ENCODE measurements at places on chromosomes 7 and 10. TPM values are rescaled to one million over a fixed set of nuclear protein-coding genes. Genes with fewer than 3 reads are reported as not detected.

- no peak for DNase-seq
These were observed 29.5 kb upstream of the HYCC1 start for GRCh38 chr7:23043441-23043840.

GRCh38 chr7:127582361-127582760, 3.0 kb downstream of the GCC1 start:
- DNase-seq, result no peak

Gene PPP1R9A
- 34.2 TPM for polyA plus RNA-seq

DNA sequence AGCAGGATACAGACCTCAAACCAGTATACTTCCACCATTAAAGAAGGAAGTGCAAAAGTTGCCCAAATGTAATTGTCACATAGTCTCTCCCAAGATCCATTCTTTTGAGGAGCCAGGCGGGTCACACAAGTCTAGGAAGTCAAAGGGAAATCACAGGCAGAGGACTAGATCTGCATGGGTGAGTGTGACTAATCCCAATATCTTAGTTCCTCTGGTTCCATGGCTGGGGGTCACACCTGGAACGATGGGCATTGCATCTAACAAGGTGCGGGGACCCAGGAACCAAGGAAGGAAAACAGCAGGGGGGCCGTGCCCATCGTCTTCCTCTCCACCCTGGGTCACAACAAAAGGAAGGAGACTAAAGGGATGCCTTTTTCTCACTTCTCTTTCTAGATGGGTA, 1138.8 kb downstream of the XPNPEP1 start:
- DNase-seq, result no peak

Gene CADPS2
- polyA plus RNA-seq, result 48.4 TPM

DNA sequence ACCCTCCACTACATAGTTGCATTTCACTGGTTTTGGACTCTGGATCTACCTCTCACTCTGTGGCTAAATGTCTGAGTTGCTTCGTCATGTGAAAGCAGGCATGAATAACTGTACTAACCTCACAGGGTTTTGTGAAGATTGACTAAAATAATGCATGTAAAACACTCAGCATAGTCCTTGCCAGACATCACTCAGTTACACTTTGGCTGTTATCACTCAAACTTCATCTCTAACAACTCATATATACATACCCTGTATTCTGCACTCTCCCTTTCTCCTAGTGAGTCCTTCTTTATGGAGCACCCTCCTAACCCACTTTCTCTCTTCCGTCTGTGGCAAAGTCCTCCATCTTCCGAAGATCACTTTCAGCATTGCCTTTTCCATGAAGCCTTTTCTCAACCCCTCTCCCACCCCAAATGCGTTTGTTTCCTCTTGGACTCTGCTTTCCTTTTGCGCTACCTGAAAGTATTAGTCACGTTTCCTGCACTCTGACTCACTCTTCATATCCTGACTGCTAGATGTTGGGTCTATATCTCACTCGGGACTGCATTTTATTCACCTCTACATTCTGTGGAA, 72.6 kb downstream of the OSBPL3 start:
- DNase-seq, result no peak

GRCh38 chr10:7626283-7626682, 40.5 kb downstream of the ITIH5 start:
- no peak for DNase-seq

Gene PIK3AP1
- 4.2 TPM for polyA plus RNA-seq

Gene ST8SIA6
- polyA plus RNA-seq, result 1.5 TPM

Gene LRRN3
- polyA plus RNA-seq, result 3.7 TPM

DNA sequence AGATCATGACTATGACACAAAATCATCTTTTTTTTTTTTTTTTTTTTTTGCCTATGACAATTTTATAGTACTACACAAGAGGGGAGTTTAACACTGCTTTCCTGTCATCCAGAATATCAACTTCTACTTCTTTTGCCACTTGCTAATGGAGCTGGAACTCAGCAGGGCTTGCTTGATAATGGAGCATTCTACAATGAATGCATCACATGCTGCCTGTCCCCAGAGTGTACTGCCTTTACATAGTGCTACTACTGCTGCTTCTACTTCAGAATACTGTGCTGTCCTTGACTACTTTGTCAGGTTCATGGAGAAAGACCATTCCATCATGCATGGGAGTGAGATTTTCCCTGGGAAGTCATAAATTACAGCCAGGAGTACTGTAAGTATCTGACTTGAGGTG, 338.6 kb upstream of the SEMA3A start:
- no peak for DNase-seq

GRCh38 chr10:67790534-67791408, 47.2 kb downstream of the DNAJC12 start:
- DNase-seq, result peak; percentile 24

GRCh38 chr10:4902571-4903011, 60.6 kb upstream of the AKR1C1 start:
- DNase-seq, result no peak

GRCh38 chr7:2706685-2707126, 18.7 kb downstream of the AMZ1 start:
- no peak for DNase-seq

Gene OR2A1
- polyA plus RNA-seq, result 0.51 TPM

Gene RBAK
- polyA plus RNA-seq, result 24.5 TPM

- DNase-seq, result no peak
These were observed 98.2 kb downstream of the TNS3 start for GRCh38 chr7:47483604-47484273.

Gene FAM25C
- polyA plus RNA-seq, result not detected

Gene OR9A2
- polyA plus RNA-seq, result not detected

GRCh38 chr7:45160417-45160881, 2.9 kb downstream of the RAMP3 start:
- no peak for DNase-seq

DNA sequence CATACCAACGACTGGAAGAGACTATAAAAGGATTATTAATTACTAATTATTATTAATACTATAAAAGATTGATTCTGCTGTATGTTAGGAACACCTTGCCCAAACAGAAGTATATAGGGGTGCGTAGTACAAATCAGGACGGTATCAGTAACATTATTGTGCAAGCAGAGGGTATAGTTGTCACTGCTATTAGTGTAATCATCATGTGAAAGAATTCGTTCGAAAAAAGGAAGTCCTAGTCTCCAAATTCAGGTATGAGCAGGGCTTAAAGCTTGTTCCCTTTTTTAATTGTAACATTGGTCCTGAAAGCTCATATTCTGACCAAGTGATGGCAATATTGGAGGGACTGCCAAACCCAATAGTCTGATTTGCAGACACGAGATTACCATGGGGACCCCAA, 81.8 kb downstream of the THSD7A start:
- DNase-seq, result no peak

DNA sequence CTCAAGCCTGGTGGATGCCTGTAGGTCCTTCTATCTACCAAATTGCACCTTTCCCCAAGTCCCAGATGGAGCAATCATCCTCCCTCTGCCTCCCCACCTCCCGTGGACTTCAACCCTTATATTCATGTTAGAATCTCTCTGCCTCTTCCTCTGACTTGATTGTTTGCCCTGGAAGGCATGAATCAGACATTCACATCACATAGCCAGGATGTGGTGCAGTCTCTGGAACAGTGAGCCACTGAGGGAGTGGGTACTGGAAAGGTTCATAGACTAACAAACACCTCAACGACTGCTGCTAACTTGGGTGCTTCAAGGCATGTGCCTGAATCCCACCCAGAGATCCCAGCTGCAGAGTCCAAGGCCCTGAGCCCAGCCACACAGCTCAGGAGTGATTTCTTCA, 494.0 kb downstream of the TNS3 start:
- no peak for DNase-seq

GRCh38 chr7:51160411-51160810, 156.2 kb downstream of the COBL start:
- DNase-seq, result no peak

GRCh38 chr10:113073549-113074189, 123.6 kb downstream of the TCF7L2 start:
- no peak for DNase-seq

Gene C10orf67
- 2.1 TPM for polyA plus RNA-seq

Gene COL26A1
- 35.3 TPM for polyA plus RNA-seq

GRCh38 chr10:70692043-70692603, 19.8 kb downstream of the ADAMTS14 start:
- no peak for DNase-seq

Gene NPTX2
- 2.0 TPM for polyA plus RNA-seq

- no peak for DNase-seq
These were observed 134.7 kb downstream of the PFKFB3 start for GRCh38 chr10:6337382-6337781.

- DNase-seq, result no peak
These were observed 42.8 kb upstream of the MKLN1 start for GRCh38 chr7:131284702-131285419.

Gene SPDYE2
- polyA plus RNA-seq, result 16.6 TPM

- no peak for DNase-seq
These were observed 88.5 kb downstream of the PRLHR start for GRCh38 chr10:118506671-118507590.

GRCh38 chr7:66507764-66508296, 120.9 kb upstream of the KCTD7 start:
- no peak for DNase-seq

Gene SFXN3
- polyA plus RNA-seq, result 31.1 TPM

DNA sequence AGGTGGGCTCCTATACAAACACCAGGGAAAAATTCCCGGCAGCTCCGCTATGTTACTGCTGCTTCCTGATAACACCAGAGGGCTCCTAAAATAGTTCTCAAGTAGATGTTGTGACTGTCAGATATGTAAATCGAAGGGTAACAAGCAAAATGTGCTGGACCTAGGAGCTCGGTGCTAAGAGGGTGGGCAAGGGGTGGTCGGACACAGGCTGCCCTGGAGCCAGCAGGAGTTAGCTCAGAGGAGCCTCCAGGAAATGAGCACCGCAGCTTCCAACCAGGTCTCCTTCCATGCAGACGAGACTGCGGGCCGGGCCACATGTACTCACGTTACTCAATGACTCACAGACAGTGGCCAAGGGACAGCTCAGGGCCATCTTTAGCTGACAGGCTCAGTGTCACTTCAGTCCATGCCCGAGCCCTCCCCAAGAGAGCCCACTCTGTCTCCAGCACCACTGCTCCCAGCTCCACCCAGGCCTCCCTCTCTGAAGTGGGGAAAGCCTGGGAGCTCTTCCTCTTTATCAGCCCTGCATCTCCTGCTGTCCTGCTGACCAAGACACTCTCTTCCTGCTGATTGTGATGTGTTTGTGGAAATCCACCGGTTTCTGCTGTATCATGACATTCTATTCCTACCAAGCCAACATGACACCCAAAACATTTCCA, 37.2 kb upstream of the TMEM273 start:
- no peak for DNase-seq

- DNase-seq, result no peak
These were observed 4.5 kb downstream of the CPED1 start for GRCh38 chr7:120992965-120993494.

DNA sequence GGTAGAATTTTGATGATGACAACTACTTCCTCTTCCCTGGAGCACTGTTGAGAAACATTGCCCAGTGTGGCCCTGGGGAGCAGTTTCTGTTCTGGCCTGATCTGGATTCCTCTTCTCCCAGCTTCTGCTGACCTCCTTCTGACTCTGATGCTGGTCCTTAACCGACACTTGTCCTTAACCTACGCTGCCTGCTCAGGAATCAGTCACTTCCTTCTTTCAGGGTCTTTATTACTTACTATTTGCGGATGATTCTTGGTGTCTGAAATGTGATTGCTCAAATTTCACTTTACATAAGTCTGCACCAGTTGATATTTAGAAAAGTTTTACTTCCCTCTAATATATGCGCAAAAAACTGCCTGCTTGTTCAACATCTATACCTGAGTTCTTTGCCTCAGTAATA, 164.1 kb downstream of the PTEN start:
- DNase-seq, result no peak

DNA sequence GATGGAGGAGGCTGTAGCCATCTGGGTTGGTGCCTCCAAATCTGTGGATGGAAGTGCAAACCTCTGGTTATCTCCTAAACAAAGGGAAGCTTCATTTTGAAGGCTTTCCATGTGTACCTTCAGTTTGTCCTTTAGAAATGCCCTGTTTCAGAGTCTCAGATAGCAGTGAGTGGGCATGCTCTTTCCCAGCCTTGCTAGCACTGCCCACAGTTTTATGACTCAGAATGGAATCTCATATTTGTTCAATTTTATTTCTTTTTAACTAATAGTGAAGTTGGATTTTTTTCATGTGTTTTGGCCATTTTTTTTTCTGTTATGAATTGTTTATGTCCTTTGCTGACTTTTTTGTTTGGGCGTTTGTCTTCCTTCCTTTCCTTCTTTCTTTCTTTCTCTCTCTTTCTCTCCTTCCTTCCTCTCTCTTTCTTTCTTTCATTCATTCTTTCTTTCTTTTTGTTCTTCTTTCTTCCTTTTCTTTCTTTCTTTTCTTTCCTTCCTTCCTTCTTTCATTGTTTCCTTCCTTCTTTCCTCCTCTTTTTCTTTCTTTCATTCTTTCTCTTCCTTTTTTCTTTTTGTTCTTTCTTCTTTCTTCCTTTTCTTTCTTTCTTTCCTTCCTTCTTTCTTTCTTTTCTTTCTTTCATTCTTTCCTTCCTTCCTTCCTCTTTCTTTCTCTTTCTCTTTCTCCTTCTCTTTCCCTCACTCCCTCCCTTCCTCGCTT, 25.6 kb downstream of the PRF1 start:
- no peak for DNase-seq

Gene PDE1C
- polyA plus RNA-seq, result 5.0 TPM

Gene NEURL1
- polyA plus RNA-seq, result 1.9 TPM

DNA sequence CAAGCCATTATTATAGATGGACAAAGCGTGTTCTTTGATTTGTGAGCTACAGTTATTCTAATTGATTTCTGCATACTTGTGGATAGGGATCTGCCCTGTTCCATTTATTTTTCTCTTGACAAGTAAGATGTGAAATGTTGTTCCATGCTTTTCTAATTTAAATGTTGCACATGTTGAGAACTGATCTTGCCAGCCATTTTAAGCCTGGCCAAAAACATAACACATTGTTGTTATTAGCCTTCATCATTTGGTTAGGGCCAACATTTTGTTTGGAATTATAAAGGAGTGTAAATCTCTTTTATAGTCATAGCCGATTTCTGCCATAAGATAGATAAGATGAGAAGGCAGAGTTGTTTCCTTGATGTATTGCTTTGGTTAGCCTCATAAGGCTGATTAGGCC, 117.0 kb downstream of the WNT2 start:
- DNase-seq, result no peak

DNA sequence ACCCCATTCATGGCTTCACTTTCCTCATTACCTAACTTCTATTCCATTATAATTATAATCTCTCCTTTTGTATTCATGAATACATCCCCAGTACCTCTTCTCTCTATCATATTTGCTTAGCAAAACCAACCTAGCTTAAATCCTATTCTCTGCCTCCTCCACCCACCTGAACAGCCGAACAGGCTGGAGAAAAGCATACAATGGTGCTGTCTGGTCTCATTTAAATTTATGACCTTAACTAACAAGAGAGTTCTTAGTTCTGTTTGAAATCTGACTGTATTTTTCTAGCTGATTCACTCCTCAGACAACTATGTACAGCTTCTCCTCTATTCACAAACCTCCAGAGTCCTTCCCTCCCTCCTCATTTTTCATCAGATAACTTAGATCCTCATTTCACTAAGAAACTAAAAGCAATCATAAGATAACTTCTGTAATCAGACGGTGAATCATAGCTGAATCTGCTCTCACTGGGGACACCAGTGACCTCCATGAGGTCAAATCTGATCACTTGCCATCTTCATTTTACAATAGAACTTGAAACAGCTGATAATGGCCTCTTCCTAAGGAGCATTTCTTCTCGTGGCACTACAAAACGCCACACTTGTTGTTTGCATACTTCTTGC, 233.9 kb upstream of the AOAH start:
- no peak for DNase-seq

GRCh38 chr10:1601406-1601805, 135.9 kb downstream of the ADARB2 start:
- no peak for DNase-seq

All from renal pelvis (tissue), 12 donors.